ENCODE measurements at places on chromosomes 1 and 21.

DNA sequence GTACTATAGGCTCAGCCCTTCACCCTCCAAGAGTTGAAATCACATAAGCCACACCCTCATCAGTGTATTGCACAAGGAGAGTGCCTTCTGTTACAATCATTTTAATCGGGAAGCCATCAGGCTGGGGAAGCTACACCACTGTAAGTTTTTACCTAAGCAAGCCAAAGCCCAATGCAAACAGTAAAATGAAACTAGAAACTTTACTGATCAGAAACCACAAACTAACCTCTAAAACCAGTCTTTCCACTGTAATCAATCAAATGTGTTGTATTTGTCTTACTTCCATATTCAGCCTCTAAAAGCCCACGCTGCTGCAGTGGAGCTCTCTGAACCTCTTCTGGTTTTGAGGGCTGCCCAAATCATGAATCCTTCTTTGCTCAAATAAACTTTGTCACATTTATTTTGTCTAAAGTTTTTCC is 26.2 kb downstream of the CAPN8 start:
- DNase-seq: no peak

GRCh38 chr1:224264321-224264720 is 65.7 kb downstream of the NVL start:
- no peak for DNase-seq

DNA sequence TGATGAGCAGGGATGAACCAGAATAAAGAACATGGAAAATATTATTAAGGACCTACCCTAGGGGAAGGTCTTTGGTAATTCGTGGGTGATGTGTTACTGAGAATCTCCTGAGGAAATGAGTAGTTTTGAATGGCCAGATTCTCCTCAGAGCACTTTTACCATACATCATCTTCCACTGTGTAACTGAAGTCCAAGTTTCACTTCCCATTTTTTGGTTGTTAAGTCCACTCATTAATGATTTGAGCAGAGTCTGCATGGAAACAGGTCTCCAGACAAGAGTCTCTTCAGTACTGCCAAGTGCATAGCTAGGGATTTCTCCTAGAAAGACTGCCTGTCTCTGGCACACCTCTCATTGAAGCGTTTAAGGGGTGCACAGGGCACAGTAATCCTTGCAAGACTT is 48.7 kb upstream of the PCP4 start:
- no peak for DNase-seq

DNA sequence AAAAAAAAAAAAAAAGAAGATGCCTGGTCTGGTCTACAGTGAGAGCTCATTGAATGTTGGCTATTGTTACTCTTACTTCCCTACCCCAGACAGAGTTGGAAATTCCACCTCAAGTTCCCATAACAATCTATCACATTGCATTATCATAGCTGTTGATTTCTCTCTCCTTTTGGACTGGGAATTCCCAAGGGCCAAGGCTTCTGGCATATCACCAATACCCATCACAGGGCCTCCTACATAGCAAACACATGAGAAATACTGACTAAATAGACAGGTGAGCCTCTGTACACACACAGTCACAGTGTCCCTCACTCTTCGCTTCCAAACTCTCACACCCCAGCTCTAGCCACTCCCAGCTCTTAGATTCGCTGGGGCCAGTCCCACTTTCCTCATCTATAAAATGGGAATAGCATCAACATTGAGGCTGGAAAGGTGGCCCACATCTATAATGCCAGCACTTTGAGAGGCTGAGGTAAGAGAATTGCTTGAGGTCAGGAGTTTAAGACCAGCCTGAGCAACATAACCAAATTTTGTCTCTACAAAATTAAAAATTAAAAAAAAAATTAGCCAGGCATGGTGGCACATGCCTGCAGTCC is 6.4 kb downstream of the PTAFR start:
- no peak for DNase-seq

GRCh38 chr1:19329611-19330010 is 17.5 kb downstream of the SLC66A1 start:
- DNase-seq: no peak

Data from NCI-H748 treated with DMSO at 0.1 percent for 48 hours (cell line).